Astrocyte (in vitro differentiated cells and primary cell): ENCODE measurements at places on chromosomes 13 and 19. TPM values are rescaled to one million over a fixed set of nuclear protein-coding genes. Genes with fewer than 3 reads are reported as not detected.
A peak's percentile ranks its signal among the peaks of the same experiment; 100 is the strongest.

- DNase-seq = peak; percentile 34
These were observed 6.5 kb downstream of the UNC13A start for GRCh38 chr19:17681505-17682125.

GRCh38 chr13:95948656-95949055 is 104.5 kb downstream of the UGGT2 start:
- DNase-seq = peak; percentile 6

GRCh38 chr19:35869327-35870123 is 1.2 kb downstream of the APLP1 start:
- peak; percentile 65 for DNase-seq

- DNase-seq = no peak
These were observed 1.7 kb upstream of the PSMC4 start for GRCh38 chr19:39969266-39969665.

DNA sequence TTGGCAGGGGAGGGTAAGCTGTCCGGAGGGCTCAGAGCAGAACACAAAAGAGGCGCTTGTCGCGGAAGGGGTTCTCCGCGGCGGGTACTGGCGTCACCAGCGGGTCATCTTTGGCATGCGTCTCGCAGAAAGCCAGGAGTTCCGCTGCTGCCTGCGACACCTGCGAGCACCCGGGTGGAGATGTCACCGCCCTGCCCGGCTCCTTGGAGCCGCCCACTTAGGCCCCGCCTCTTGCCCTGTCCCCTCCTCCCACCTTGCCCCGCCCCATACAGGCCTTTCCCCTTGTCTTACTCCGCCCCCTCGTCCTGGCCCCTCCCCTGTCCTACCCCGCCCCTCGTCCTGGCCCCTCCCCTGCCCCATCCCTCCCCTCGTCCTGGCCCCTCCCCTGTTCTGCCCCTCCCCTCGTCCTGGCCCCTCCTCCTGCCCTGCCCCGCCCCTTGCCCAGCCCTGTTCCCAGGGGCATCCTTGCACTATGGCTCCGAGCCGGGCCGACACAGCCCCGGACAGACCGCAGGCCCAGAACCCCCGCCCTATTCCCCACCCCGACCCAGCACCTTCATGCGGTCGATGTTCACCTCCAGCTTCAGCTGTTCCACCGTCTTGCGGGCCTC is 1.9 kb downstream of the GNG8 start:
- DNase-seq = peak; percentile 51

GRCh38 chr19:42961119-42961518 is 24.1 kb upstream of the PSG7 start:
- no peak for DNase-seq

DNA sequence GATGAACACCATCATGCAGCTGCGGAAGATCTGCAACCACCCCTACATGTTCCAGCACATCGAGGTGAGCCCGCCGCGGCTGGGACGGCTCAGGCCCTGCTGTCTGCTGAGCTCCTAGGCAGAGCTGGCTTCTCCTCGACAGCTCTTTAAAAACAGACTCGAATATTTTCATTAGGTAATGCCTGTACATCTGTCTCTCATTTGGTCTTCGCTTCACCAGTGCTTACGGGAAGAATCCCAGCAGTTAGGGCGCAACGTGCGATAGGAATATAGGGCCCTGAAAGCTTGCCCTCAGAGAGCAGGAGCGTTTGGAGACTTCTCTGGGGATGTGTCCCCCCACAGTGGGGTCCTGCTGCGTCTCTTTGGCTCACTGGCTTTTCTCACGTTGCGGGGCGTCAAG is 63.8 kb upstream of the LDLR start:
- no peak for DNase-seq

GRCh38 chr13:97242755-97243497 is 20.8 kb downstream of the MBNL2 start:
- DNase-seq = no peak

DNA sequence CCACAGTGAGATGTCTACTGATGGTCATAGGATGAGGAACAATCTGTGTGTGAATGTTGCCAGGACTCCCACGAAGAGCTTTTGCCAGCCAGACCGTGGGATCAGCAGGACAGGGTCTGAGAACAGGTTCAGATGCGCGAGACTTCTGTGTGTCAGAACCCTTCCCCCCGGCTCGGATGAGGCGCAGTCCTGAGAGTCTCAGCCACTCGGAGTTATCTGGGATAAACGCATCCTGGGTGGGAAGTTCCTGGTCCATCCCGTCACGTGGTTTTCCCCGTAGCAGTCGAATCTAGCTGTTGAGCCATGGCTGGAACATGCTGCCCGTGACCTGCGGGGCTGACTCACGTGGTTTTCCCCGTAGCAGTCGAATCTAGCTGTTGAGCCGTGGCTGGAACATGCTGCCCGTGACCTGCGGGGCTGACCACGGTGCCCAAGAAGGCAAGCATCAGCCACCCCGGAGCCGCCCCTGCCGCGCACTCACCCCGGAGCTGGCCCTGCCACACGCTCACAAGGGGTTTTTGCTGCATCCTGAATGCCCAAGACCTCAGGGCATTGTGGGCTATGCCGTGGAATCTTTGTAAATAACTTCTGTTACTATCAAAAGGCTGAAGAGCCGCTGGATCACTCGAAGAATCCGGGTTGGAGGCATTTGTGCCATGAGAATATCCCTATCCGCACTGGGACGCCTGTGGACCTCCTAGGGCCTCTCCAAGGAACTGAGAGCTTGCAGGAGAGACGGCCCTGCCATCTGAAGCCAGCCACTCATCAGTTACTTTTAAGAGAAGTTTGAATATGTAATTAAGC is 130.8 kb upstream of the MCF2L start:
- no peak for DNase-seq

DNA sequence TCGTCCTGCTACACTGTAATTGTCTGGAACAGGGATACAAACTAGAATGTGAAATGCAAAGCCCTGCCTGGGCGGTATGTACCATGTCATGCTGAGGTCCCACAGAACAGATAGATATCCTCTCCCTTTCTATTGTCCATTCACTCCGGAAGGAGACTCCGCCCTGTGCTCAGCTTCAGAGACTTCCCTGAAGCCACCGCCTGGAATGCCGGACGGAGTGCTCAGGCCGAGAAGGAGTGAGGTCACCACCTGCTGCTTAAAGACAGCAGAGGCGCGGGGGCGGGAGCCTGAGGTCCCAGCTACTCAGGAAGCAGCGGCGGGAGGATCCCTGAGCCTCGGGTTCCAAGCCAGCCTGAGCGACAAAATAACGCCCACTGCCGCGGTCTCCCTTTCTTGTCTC is 890 bp upstream of the ZNF611 start:
- DNase-seq = peak; percentile 60

- no peak for DNase-seq
These were observed 179.8 kb upstream of the UBL3 start for GRCh38 chr13:30030141-30030750.

GRCh38 chr13:79901336-79901735 is 420.4 kb downstream of the NDFIP2 start:
- peak; percentile 7 for DNase-seq

- peak; percentile 96 for DNase-seq
These were observed 264.3 kb downstream of the FOXO1 start for GRCh38 chr13:40401911-40402776.

- no peak for DNase-seq
These were observed 607 bp downstream of the NFIC start for GRCh38 chr19:3366753-3367627.

- DNase-seq = no peak
These were observed 17.5 kb downstream of the TMEM143 start for GRCh38 chr19:48346191-48346590.

- no peak for DNase-seq
These were observed 2284.7 kb upstream of the PCDH20 start for GRCh38 chr13:63700350-63700749.

- DNase-seq = no peak
These were observed 5.9 kb downstream of the WIZ start for GRCh38 chr19:15443838-15444237.

DNA sequence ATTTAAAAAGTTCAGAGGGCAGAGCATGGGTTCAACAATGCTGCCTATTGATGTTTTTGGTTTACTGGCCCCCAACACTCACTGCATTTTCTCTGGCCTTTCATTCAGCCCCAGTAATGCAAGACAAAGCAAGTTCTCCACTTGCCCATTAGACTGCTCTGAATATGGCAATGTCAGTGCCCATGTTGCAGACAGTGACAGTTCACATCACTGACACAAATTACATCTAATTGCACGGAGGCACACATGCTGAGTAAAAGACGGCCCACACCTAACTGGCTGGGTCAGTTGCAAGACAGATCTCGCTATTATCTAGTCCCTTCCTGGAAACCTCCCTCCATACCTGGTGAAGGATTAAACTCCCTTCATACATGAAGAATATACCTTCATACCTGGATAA is 54.0 kb downstream of the ENOX1 start:
- DNase-seq = no peak

DNA sequence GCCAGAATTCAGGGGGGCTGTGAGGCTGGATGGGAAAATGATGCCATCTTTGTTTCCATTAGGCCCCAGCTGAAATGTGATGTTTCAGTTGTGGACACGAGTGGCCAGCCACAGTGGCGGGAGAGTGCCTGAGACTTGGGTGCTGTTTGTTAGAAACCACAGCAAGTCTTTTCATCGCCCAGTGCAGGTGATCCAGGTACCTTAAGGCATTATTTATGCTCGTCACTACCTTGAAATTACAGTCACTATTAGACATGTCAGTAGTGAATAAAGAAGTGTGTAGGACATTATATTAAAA is 82.5 kb upstream of the TM9SF2 start:
- no peak for DNase-seq

DNA sequence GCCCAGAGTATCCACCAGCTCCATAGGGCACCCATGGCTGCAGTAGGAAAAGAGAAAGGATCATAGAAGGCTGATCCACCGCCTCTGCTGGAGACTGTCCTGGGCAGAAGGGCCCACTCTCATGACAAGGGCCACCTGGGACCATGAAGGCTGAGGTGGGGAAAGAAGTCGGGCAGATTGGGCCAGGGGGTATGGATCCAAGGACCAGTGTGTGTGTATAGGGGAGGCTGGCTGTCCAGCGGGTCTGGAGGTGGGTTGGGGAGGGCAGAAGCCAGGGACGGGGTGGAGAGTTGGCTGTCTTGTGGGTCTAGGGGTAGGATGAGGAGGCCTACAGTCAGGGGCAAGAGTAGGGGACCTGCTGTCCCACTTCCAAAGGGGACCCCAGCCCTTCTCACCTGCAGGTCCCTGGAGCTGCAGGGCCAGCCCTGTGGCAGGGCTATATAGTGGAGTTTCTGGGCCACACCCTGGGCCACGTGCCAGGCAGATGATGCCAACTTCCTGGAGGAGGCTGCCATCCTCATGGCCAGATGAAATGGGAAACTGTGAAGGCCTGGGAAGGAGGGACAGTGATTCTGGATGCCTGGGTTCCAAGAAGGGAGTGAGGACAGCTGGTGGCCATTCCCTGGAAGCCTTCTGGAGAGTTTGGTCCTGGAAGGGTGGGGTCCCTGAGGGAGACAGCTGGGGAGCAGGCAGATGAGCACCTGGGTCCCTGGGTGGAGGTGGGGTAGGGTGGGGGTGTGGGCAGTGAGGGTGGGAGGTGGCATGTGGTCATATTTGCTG is at the start of gene FCGBP:
FCGBP (minus strand) TSS at position 51 of the 780 bp plus-strand sequence.
- no peak for DNase-seq

The KIR3DL2 gene
- total RNA-seq = not detected in 2 replicates

The ZSCAN1 gene
- not detected in 2 replicates for total RNA-seq

The CYP4F11 gene
- not detected in 2 replicates for total RNA-seq

The ZNF571 gene
- 3.0 and 3.2 TPM in 2 replicates for total RNA-seq

The ZNF793 gene
- 8.5 and 9.8 TPM in 2 replicates for total RNA-seq

The CD320 gene
- total RNA-seq = 35.6 and 42.2 TPM in 2 replicates

The MUC16 gene
- total RNA-seq = not detected in 2 replicates

The SERPINE3 gene
- total RNA-seq = not detected in 2 replicates

The CCL25 gene
- not detected in 2 replicates for total RNA-seq

The CRTC1 gene
- 8.4 and 8.8 TPM in 2 replicates for total RNA-seq

The KANK3 gene
- total RNA-seq = 0.94 and 2.9 TPM in 2 replicates

The ZGLP1 gene
- total RNA-seq = 2.5 and 3.4 TPM in 2 replicates

The TNFSF9 gene
- 2.3 and 2.4 TPM in 2 replicates for total RNA-seq

The S1PR5 gene
- total RNA-seq = 1.00 and 1.1 TPM in 2 replicates

The ZNF526 gene
- 20.2 and 21.6 TPM in 2 replicates for total RNA-seq

The ZNF878 gene
- not detected in 2 replicates for total RNA-seq

The IGFL2 gene
- 9.8 and 11.3 TPM in 2 replicates for total RNA-seq

The LPAR6 gene
- 3.7 and 4.1 TPM in 2 replicates for total RNA-seq

The KLK11 gene
- total RNA-seq = not detected in 2 replicates
